ENCODE measurements at places on chromosomes 16 and 17.

- no peak for DNase-seq
Measured at GRCh38 chr17:869567-870525, 87.7 kb downstream of the MRM3 start.

DNA sequence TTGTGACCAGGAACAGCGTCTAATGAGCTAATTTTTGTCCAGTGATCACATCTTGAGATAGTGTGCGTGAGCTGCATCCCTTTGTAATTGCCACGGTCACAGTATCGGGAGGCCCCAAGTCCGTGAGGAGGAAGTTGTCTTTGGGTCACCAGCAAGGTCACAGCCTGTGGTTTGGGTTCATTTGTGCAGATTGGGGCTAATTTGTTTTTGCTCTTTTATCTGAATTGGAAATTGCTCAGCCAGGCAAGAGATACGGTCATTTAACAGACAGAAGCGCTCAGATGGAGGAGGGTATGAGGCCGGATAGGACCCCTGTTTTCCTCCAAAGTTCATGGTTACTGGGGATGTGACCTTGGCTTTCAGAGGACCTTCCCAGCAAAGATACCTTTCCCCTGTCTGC, 174.1 kb downstream of the SNX29 start:
- DNase-seq: no peak

DNA sequence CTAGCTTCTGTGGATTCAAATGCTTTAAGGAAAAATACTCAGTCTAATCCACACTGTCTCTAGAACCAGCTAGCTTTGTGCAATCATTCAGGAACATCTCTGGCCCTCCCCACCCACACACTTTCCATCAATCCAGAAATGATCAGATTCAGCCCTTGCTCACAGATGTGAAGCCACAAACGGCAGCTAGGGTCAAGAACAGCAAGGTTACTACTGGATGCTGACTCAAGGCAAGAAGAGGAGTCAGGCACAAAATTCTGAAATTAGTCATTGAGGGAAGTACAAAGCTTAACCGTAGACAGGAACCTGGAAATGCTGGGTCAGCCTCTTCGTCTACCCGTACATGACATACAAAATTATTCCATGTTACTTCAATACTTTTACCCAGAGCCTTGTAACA, 174.6 kb downstream of the CDH13 start:
- no peak for DNase-seq

DNA sequence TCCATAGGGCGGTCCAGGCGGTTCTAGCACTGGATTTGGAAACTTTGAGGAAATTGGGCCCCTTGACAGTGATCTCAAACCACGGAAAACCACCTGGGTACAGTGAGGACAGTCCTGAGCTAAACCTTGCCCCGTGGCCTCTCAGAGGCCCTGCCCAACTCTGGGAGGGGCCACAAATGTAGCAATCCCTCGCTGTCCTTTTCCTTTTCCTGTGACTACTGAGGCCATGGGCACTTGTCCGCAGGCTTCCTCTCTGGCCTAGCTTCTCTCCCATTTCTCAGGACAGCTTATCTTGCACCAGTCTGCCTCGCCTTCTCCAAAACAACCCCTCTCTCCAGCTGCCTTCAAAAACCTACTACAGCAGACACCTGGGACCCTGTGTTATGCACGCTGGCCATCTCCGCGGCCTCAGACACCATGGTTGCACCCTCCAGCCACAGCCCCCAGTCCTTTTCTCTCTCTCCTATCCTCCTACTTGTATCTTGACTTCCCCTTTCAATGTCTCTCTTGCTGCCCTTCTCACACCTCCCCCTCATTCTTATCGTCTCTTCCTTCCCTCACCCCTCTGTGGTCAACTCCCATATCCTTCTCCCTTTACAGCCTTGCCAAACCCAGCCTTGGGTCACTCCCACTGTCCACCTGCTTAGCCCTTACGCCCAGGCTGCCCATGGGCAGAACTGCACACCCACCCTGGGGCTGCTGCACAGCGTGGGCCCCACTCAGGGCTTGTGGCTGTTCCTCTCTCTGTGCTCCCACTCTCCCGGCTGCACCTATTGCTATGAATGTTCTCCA, 7.6 kb downstream of the SCPEP1 start:
- no peak for DNase-seq

- peak; percentile 83 for DNase-seq
Measured at GRCh38 chr17:49873466-49873865, 25.6 kb upstream of the TAC4 start.

GRCh38 chr16:28210979-28211588, 681 bp downstream of the XPO6 start:
- peak; percentile 77 for DNase-seq

- no peak for DNase-seq
Measured at GRCh38 chr17:6969323-6969726, 26.5 kb upstream of the ALOX12 start.

DNA sequence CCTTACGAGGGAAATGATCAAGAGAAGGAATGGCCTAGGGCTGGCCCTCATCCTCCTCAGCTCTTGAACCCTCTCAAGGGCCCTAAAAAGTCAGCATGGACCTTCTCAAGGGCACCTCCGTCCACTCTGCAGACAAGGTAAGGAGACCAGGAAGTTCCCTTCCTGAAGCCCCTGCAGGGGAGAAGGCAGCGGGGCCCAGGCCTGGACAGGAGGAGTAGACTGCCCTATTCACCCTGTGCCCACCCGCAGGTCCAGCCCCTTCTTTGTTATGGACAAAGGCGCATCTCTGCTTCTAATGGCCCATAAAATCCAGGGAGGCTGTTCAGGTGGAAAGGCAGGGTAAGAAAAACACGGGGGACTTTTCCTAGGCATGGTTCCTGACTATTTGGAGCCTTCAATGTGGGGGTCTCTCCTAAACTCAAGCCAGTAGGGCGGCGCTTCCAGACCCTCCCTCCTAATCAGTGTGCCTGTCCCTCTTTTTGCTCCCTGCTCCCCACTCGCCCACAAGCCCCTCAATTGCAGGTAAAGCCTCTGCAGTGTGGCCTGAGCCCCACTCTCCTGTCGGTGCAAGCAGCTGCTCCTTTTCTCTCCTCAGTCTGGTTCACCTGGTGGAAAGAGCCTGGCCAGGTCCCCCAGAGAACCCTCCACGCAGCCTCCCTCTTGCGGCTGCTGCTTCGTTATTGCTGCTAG, 28.2 kb downstream of the AXIN2 start:
- DNase-seq: no peak

DNA sequence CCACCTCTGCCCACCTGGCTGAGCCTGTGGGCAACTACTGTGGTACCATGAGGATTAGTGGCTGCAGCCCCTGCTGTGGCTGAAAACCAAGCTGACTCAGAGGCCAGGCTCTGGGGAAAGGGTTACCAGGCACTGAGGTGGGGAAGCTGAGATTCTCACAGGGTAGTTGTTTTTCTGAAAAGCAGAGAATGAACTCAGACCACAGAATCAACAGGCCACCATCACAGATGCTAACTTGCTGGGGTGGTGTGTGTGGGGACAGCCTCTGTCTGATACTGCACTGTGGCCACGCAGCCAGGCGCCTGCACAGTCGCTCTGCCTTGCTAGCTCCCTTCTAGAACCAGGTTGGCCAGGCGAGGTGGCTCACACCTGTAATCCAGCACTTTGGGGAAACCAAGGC, 28.8 kb downstream of the NPLOC4 start:
- DNase-seq: no peak

- no peak for DNase-seq
Measured at GRCh38 chr16:17223576-17223975, 247.2 kb downstream of the XYLT1 start.

- no peak for DNase-seq
Measured at GRCh38 chr17:73170324-73170723, 5.5 kb downstream of the SSTR2 start.

DNA sequence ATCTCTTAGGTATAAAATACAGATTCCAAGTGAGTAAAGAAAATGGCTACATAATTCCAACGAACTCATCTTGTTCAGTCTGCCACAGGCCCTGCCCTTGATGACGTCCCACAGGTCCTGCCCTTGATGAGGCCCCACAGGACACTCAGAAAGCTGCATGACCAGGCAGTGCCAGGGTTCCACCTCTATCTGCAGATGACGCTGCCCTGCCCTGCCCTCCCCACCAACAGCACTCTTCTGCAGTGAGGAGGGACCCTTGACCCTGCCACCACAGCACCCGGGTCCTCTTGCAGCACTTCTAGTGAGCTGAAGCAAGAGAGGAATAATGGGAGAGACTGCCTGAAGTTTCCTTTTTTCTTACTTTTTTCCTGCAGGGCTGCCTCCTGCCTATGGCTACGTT, 118.4 kb downstream of the VPS53 start:
- DNase-seq: no peak

DNA sequence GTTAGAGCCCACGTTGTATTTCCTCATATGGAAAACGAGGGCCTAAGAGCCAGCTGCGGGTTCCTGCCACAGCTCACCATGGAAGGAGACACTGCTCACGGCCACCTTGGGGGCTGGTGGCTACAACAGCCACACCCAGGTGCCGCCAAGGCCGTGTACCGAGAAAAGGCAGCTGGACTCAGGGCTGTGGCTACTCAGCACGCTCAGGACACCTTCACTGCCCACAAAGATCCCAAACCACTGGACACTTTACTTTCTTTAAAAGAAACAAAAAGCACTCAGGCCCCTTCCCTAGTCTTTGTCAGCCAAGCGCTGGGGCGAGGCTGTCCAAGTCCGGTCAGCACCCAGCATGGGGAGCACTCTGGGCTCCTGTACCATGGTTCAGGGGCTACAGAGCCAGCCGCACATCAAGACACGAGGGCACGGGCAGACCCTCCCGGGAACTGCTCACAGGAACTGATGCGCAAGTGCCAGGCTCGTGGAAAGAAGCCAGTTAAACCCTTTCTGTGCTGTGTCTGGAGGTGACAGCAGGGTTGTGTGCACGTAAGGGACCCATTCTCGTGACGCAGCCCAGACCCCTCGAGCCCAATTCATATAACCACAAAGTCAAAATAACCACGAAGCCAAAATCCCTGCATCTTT, 18.5 kb downstream of the SLC16A3 start:
- no peak for DNase-seq

GRCh38 chr17:35774499-35774898, 13.8 kb downstream of the C17orf50 start:
- DNase-seq: no peak

GRCh38 chr17:68199837-68200688, 47.8 kb upstream of the AMZ2 start:
- peak; percentile 43 for DNase-seq

DNA sequence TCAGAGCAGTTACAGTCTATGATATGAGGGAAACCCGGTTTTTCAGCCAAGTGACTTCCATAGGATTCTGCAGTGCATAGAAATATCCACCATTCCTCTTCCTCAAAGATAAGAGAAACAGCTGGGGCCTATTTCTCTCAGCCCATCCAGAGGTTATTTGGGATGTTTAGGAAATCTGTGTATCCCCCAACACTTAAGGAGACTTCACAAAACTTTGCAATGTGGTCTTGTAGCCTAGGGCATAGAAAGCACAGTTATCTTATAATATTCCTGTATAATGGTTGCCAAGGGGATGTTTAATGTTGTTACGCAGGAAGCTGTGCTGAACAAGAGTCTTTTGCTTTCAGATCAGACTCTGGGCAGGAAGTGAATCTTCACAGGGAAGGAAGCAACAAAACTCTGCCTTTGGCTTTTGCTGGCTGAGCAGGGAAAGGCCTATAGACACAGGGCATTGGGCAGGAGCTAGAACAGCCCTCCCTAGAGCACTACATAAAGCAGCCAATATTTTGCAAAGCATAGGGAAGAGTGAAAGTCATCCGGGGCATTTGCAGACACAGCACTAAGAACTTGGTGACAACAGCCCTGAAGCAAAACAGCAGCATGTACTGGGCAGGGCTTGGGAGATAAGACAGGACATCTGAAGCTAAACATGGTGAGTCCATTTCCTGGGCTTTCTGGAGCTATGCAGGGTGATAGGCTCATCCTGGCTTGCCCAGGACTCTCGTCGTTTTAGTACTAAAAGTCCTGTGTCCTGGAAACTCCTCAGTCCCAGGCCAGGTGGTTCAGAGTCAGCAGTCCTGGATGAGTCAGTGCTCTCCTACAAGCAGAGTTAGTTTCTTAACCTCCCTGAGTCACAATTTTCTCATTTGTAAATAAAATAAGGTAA, 18.7 kb upstream of the BEAN1 start:
- no peak for DNase-seq

DNA sequence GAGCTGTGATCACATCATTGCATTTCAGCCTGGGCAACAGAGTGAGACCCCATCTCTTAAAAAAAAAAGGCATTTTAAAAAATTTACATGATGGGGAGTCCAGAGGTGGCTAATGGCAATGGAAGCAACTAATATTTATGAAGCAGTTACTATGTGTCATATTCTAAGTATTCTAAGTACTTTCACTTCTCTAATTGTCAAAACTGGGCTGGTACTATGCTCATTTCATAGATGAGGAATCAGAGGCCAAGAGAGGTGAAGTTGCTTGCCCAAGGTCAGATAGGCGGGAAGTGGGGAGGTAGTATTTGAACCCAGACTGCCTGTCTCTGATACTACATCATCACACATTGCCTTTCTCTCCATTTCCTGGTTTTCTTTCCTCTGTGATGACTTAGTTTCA, 50.7 kb downstream of the SLC5A11 start:
- no peak for DNase-seq

DNA sequence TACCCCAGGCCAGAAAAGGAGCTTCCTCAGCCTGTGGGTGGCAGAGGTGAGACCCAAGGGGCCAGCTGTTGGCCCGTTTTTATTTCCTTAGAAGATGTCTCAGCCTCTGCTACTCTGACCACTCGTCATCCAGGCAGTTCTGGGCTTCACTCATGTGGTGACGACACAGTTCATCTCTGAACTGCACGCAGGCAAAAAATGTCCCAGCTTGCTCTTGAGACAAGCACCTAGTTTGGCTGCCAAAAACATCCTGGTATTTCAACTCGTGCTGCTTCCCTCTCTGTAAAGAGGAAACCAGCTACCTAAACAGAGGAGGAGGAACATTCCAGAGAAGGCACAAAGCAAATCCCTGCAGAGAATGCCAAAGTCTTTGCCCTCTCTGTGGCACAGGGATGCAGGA, 125.7 kb downstream of the XYLT1 start:
- DNase-seq: no peak

DNA sequence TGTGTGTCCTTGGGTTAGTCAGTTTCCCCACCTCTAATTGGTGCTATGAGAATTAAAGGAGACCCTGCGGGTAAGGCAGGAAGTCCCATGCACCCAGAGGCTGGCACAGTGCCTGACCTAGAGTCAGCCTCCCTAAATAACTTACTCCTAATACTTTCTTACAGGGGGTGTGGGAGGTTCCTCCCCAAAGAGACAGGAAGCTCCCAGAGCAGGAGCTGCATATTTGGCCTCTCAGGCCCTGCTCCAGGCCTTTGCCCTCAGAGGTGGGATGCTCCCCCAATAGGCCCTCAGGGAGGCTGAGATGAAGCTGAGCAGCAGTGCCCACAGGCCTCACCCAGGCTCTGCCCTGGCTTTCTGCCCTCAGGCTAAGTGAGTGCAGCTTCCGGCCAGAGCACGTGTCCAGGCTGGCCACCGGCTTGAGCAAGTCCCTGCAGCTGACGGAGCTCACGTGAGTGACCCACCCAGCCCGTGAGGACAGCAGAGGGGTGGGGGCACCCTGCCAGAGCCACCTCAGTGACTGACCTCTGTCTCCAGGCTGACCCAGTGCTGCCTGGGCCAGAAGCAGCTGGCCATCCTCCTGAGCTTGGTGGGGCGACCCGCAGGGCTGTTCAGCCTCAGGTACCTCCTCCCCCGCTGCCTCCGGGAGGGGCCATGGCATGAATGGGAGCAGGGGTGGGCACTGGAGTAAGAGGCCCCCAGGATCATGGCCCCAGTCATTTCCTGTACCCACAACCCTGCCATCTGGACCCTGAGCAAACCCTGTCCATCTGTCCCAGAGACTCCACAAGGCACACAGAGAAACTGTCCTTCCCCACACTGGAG, 31.1 kb upstream of the CPNE2 start:
- DNase-seq: no peak

GRCh38 chr17:37699285-37699973, 45.4 kb downstream of the HNF1B start:
- DNase-seq: no peak

All from NCI-H2171 treated with DMSO at 0.1 percent for 48 hours (cell line).